SK-MEL-5 (cell line): ENCODE measurements at places on chromosomes 1 and 21.
A peak's percentile ranks its signal among the peaks of the same experiment; 100 is the strongest.

DNA sequence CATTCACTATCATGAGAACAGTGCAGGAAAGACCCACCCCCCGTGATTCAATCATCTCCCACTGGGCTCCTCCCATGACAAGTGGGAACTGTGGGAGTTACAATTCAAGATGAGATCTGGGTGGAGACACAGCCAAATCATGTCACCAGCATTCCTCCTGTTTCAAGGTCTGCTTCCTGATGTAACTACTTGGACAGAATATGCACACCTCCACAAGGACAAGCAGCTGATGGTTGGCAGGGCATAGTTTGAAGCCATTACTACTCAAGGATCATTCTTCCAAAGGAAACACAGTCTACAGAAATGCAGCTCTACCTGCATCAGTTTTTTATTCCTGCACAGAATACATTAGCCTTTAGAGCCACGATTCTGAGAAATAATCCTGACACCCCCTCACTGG lies 28.5 kb upstream of the RNF2 start:
- DNase-seq: no peak

DNA sequence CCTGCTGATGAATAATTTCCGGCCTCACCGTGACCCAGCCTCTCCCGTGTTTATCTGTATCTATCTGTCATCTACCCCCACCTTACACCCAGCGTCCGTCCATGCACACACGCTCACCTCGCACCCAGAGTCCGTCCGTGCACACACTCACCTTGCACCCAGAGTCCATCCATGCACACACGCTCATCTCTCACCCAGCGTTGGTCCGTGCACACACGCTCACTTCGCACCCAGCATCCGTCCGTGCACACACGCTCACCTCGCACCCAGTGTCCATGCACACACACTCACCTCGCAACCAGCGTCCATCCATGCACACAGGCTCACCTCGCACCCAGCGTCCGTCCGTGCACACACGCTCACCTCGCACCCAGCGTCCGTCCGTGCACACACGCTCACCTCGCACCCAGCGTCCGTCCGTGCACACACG lies 25.0 kb upstream of the COL18A1 start:
- no peak for DNase-seq

DNA sequence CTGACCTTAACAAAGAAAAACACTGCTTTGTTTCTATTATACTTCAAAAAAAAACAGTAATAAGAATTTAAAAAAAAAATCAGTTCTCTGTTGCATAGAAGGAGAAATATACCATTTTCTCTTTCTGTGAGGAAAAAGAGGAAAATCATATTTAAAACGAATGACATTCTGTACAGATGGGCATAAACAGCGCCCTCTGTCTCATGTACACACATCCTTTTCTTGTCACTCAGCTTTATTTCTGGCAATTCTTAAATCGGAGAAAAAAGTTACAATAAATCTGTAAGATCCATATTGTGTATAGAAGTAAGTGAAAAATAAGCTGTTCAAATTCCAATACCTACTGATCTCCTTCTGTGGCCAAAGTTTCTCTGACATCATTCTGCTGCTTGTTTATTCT lies 245.4 kb downstream of the SMYD3 start:
- DNase-seq: no peak

- DNase-seq: no peak
These were observed 867.3 kb downstream of the PLA2G4A start for GRCh38 chr1:187696073-187696472.

DNA sequence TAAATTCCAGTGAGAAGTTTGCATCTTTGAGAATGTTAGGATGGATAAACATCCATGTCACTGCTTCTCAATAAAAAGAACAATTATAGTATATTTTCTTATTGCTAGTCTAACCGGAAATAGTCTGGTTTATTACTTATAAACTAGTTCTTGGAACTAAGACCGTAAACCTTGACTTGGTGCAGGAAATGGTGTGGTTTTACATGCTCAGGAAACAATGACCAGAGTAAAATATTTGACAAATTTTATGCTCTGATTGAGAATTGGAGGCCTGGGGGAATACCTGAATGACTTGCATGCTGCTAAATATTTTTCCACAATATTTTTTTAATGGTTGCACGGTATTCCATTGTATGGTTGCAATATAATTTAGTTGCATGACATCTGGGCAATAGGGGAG lies 76.3 kb downstream of the XCL2 start:
- DNase-seq: no peak

DNA sequence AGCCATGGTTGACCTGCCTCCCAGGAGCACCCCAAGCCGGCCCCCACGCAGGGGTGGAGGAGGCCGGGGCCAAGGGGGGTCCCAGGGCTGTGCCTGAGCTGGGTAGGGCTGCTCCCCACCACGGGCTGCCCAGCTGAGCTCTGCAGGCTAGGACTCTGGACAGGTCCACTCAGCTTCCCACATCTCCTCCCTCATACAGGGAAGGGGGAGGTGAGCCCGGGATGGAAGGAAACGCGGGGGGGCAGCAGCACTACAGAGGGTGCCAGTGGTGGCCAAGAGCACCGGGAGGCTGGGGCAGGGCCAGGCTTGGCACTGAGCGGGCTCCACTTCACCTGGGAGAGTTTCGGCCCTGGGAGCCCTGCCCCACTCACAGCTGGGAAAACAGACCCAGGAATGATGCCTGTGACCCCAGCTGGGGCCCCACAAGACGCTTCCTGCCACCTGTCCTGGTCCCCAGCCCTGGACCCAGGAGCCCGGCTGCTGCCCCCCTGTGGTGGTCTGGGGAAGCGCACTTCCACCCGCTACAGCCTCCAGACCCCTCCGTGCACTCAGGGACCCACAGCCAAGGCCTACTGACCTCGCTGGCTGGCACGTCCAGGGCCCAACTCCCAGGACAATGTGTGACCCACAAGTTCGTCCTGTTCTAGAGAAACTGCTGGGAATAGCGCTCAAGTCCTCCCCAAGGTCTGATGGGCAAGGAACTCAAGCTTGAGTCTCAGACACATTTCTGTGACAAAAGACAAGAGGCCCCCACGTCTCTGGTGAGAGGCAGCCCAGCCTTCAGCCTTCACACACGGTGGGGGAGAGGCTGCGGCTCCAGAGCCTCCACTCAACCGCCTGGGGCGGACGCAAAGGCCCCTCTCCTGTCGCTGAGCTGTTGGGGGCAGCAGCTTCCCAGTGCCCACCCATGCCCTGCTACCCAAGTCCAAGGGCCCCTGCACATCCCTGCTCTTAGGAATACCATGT lies 3.0 kb downstream of the AURKAIP1 start:
- peak; percentile 44 for DNase-seq

DNA sequence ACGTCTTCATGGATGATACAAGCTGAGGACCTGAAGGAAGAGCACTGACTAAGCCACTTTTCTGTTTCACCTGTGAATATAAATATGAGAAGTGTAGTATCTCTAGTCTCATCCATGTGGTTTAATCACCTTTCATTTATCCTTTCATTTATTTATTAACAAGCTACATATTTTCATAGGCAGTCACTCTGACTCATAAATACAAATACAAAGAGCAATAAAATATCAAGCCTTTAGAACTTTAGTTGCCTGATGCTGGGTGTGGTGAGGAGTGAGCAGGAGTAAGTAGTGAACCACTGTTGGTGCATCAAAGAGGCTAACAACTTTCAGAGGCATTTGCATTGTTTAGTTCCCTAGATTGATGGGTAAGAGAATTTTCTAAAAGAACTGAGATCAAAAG lies 269.0 kb upstream of the C1orf87 start:
- no peak for DNase-seq

- DNase-seq: no peak
These were observed 20.2 kb downstream of the DESI2 start for GRCh38 chr1:244672946-244673682.

- DNase-seq: no peak
These were observed 136.4 kb upstream of the DEPDC1 start for GRCh38 chr1:68633141-68633919.

GRCh38 chr1:231139125-231139649 lies 22.7 kb upstream of the TRIM67 start:
- DNase-seq: peak; percentile 83

- peak; percentile 32 for DNase-seq
These were observed 27.6 kb downstream of the C2CD2 start for GRCh38 chr21:41926117-41926806.

GRCh38 chr1:36359911-36360550 lies 25.7 kb downstream of the STK40 start:
- DNase-seq: no peak

GRCh38 chr1:116966791-116967190 lies 34.8 kb upstream of the CD101 start:
- no peak for DNase-seq

- no peak for DNase-seq
These were observed 482.8 kb upstream of the NFIA start for GRCh38 chr1:60599574-60599973.

- DNase-seq: no peak
These were observed 49.2 kb downstream of the UMODL1 start for GRCh38 chr21:42120101-42120902.

DNA sequence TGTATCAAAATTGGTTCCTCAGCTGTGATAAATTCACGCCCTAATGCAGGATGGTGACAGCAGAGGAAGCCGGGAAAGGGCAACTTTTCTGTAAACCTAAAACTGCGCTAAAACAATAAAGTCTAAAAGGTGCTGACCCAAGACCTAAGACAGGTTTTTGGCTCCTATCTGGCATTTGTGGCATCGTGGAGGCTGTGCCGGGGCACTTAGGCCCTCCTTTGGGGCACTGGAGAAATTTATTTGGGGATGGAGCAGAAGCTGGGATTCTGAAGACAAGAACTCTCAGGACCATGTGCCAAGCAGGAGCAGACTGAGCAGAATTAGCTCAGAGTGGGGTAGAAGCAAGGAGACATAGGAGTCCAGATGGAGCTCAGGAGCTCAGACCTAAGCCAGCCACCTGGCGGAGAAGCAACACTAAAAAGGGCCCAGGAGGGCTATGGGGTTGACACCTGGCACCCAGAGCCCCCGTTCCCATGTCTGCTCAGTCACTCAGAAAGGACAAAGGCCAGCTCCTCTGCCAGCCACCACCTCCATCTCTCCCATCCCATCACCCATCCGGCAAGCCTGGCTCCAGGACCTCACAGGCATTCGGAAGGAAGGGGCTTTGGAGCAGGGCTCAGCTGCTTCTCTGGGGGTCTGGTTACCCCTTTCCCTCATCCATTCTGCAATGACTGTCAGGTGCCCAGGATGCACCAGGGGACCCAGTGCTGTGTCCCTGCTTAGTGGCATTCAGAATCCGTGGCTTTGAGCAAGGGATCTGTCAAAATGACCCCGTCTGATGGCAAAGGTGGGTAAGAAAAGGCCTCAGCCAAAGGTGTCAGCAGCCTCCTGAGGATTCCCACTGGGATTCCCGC lies 347.7 kb downstream of the NPHP4 start:
- DNase-seq: no peak

DNA sequence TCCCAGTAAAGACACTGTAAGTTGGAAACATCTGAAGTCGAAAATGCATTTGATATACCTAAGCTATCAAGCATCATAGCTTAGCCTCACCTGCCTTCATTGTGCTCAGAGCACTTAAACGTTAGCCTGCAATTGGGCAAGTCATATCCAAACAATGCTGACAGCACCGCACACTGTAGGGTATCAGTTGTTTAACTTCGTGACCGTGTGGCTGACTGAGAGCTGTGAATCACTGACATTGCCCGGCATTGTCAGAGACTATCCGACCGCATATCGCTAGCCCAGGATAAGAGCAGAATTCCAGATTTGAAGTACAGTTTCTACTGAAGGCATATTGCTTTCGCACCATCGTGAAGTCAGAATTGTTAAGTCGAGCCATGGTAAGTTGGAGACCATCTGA lies 41.5 kb downstream of the GALNT2 start:
- DNase-seq: no peak

- no peak for DNase-seq
These were observed 6.8 kb upstream of the TRNP1 start for GRCh38 chr1:26986658-26987057.

GRCh38 chr1:115286431-115287205 lies 51.4 kb downstream of the NGF start:
- no peak for DNase-seq

DNA sequence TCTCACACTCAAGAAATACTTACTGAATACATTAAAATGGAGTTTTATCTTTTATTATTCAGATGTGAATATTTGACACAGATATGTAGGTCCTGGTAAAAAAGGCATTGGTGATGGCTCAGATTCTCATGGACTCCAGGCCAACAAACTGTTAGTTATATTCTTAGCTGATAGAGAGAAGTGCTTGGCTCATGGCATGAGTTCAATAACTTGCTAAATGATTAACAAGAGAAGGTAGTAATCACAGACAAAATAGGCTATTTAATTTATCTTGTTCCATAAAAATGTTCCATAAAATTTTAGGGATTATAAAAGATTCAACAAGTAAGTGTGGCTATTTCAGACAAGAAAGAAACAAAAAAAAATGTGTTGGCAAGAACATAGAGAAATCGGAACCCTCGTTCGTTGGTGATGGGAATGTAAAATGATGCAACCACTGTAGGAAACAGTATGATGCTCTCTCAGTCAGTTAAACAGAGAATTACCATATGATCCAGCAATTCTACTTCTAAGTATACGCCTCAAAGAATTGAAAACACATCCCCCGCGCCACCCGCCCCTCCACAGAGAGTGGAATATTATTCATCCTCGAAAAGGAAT lies 737.8 kb upstream of the ADAMTS5 start:
- no peak for DNase-seq

DNA sequence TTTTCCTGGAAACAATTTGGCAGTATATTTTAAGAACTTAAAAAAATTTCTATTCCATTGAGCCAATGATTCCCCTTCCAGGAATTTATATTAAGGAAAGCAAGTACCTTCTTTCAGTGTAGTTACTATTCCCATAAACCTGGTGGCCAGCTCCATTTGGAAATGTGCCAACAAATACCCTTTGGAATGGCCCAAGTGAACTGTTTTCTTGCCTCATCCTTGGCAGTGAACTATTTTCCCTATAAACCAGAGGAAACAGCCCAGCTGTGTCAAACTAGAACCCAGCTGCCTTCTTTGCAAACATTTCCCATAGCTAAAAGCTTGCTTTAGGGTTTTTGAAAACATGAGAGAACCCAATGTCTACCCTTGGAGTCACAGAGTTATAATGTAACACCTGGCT lies 496.9 kb downstream of the NEGR1 start:
- DNase-seq: no peak

- DNase-seq: no peak
These were observed 3.3 kb downstream of the CASZ1 start for GRCh38 chr1:10793129-10793651.
